Activated CD4-positive, CD25-positive, alpha-beta regulatory T cell treated with anti-CD3 and anti-CD28 coated beads, Interleukin-2, amount 50 U/mL, for 72 hours (primary cell): ENCODE measurements at places on chromosomes 3 and 15.
A peak's percentile ranks its signal among the peaks of the same experiment; 100 is the strongest.

DNA sequence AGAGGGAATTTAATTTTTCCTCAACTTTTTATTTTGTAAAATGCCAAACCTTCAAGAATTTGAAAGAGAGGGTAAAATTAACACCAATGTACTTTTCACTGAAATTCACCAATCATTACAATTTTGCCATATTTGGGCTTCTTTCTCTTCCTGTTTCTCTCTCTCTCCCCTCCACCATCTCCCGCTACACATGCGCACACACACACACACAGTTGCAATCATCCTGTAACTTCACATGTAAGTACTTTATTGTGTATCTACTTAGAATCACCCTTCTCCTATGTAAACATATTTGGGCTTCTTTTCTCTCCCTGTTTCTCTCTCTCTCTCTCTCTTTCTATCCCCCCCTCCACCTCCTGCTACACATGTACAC lies 7.4 kb downstream of the ARL14 start:
- no peak for DNase-seq

DNA sequence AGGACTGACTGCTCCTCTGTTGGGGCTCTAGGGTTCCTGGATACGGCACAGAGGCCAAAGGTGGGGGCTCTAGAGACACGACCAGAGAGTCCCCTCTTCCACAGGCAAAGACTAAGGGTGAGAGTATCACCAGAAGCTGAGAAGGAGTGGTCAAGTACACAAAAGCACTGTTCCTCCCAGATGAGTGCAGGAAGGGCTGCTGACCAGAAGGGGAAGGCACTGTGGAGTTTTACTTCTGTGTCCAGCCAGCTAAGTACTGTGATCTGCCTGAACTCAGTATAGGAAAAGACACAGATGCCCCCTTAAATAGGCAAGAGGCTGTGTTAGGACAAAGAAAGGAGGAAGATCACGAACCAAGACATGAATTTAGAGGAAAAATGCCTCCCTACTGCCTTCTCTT lies 11.7 kb downstream of the MRPS11 start:
- DNase-seq = no peak

GRCh38 chr3:10437272-10437994 lies 68.0 kb downstream of the ATP2B2 start:
- peak; percentile 48 for DNase-seq

DNA sequence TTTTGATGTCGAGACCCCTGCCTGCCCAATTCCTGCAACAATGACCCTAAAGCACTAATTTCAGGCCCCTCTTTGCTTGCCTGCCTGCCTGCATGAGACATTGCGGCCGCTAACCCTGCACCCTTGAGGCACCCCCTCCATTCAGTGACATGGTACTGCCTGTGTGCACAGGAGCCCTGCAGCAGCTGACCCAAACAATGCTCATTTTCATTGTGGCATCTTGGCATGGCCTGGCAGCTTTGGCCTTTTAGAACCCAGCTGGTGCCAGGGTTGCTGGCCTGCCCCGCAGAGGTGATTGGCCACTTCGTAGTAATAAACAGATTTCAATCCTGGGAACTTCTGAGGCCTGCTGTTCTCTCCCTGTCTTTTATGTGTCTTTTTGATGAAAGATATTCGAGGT lies 33.8 kb downstream of the SLCO3A1 start:
- DNase-seq = no peak

GRCh38 chr15:76328958-76329357 lies 7.6 kb upstream of the ISL2 start:
- DNase-seq = no peak

DNA sequence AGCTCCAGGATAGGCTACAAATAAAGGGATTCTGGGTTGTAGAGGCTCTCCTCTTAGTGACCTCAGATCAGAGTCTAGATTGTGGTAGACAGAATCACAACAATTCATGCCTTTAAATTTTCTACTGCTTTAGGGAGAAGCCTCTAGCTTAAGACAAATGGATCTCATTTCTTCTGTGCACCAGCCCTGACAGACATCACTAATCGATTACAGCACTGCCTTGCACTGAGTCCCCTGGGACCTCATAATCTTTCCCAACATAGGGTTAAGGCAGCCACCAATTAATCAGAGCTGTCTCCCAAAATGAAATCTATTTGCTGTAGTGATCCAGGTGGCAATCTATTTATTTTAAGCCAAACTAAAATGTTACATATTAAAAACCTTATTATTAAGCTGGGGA lies 436.5 kb upstream of the WNT5A start:
- no peak for DNase-seq

DNA sequence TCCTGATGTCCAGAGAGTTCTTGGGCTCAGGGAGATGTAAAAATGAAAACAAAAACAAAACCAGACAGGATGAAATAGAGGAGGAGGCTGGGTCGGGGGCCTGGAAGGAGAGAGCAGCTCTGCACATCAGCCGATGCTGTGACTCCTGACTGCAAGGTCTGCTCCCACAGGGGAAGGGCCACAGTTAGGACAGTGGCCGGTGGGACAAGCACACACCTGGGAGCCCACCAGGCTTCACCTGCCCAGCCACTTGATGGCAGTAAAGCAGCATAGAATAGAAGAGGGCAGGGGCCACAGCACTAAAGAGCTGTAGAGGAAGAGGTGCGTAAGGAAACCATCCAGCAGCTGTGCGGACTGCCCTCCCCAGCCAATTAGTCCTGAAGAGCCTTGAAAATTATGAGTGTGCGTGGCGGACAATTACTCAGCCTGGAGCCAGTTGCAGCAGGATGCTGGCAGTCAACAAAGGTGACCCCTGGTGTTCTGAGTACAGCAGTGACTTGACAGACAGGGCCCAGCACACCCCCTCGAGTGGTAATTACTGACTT lies 29.8 kb downstream of the ALS2CL start:
- no peak for DNase-seq

- DNase-seq = peak; percentile 60
Measured at GRCh38 chr15:41894791-41895463, 1.1 kb upstream of the SPTBN5 start.

DNA sequence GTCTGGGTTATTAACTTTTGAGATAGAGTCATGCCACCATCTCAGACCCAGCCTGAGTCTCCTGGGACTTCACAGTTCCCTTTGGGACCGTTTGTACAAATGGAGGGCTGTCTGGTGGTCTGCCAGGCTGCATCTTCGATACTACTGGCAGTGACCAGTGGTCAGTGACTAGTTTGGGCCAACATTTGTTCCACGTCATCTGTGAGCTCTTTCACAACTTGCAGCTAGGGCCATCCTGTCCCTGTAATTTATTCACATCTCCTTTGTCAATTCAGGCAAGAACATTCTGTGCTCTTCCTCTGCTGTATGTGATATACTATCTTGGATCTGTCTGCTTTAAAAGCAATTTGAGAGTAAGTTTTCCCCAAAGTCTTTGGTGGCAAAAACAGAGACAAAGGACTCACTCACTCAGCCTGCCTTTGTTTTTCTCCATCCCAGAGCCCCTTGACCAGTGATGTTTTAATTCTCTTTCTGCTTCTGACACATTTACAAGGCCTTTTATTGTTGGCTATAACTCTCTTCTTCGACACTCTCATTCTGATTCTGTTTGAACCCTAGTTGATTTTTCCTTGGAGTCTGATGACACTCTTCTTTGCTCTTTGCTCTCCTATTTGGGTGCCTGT lies 353.4 kb downstream of the EPHB1 start:
- no peak for DNase-seq

GRCh38 chr15:43238671-43239131 lies 17.9 kb upstream of the EPB42 start:
- no peak for DNase-seq

- no peak for DNase-seq
Measured at GRCh38 chr3:47455806-47456452, 19.8 kb downstream of the SCAP start.

- no peak for DNase-seq
Measured at GRCh38 chr3:124775877-124776276, 45.6 kb downstream of the UMPS start.

DNA sequence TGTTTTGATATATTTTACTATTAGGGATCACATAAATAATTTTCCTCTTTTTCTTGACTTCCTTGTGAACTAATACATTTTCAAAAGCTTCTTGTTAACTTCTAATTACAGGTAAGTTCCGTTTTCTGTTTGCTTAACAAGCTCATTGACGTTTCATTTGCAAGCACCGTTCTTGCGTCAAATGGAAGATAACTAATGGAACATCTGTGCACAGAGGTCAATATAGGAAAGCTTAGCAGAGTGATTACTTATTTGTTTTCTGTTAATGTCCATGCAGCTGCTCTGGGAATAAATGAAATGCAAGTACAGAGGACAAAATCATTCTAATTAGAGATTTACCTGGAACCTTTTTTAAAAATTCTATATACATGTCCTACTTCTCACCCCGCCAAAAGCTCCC lies 115.5 kb upstream of the C2CD4B start:
- no peak for DNase-seq

DNA sequence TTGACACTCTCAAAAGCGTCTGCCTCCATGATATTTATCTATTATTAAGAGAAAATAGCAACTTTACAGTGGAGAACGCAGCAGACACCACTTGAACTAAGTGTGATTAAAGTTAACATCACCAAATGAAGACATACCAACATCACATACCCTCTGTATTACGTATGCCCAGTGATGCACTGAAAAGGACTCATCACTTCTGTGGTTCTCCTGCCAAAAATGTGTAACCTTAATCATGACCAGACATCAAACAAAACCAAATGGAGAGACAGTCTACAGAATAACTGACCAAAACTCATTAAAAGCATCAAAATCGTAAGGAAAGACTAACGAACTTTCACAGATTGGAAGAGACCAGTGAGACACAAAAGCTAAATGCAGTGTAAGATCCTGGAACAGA lies 103.2 kb downstream of the PPP2R3A start:
- no peak for DNase-seq

GRCh38 chr3:173399044-173399443 lies 1.5 kb downstream of the NLGN1 start:
- DNase-seq = no peak

- DNase-seq = no peak
Measured at GRCh38 chr3:136247436-136247835, 2.7 kb upstream of the PCCB start.

DNA sequence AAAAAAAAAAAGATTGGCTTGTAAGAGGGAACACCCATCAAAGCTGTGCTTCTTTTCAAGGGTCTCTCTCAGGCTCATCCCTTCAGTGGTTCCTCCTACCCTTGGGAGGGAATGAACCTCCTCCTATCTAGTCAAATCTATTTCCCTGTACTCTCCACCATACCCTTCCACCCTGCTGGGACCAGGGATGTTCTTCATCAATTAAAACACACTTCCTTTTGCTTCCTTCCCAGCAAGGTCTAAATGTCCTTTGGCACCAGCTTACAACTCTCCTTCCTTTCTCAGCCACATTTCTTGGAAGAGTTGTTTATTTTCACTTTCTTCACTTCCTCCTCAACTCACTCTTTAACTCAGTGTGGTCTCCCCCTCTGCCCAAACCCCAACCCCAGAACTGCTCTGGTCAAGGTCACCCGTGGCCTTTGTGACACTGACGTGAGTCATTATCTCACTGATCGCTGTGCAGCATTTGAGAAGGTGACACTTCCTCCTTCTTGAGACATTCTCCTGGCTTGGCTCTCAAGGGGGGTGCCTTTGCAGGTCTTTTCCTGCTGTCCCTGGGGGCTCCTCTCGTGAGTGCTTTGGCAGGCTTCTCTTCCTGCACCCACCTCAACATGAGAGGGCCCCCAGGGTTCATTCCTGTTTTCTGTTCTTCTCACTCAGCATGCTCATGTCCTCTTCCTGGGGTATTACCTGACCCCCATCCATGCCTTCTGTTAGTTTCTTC lies 210.5 kb upstream of the TLE3 start:
- no peak for DNase-seq

- no peak for DNase-seq
Measured at GRCh38 chr15:25236861-25237155, 202.0 kb downstream of the UBE3A start.

GRCh38 chr3:140093742-140094141 lies 158.8 kb downstream of the CLSTN2 start:
- no peak for DNase-seq

DNA sequence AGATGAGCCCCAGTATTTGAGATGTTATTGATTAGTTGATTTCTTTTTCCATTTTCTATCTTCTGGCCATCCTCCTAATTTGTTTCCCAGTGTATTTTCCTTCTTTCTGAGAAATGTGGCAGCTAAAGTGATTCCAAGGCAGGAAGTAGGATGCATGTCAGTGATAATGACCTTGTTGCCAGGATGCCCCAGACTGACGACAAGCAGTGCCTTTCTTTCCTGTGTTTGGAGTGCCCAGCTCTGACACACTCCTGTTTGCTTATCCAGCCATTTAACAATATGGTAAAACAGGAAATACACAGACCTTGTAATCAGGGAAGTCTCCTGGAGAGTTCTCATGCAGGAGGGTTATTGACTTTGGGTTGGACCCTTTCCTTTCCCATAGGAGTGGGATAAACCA lies 20.4 kb downstream of the TMOD2 start:
- no peak for DNase-seq

DNA sequence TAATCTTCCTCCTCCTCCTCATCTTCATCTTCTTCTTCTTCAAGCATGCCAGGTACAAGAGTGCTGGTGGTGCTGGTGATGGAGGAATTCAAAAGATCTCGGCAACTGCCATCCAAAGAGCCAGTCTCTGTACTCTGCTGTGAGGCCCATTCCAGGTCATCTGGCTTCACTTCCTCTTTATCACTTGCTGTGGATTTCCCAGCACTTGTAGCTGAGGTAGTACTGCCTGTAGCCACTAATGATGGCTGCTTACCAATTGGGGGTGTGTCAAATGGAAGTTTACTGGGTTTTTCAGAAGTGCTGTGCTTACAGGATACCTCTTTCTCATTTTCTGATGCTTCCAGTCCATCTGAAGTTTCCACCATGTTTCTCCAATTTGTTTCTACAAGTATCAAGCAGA lies 28.8 kb upstream of the SHC4 start:
- no peak for DNase-seq

DNA sequence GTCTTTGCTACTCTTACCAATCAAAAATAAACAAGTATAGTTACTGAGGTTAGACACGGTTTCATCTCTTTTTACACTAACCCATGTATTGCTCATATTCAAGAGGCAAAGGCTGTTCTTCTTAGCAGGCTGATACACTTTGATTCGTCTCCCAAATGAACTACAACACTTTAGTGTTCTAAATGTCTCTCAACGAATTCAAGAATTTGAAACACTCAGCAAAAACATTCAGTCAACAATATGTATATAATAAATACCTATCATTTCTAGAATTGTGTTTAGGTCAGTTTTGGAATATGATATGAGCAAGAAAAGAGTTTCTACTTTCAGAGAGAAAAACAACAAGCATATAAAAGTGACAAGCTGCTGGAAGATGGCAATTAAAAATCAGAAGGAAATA lies 669.6 kb upstream of the DPPA4 start:
- no peak for DNase-seq
